ENCODE measurements at places on chromosomes 7 and 10.

DNA sequence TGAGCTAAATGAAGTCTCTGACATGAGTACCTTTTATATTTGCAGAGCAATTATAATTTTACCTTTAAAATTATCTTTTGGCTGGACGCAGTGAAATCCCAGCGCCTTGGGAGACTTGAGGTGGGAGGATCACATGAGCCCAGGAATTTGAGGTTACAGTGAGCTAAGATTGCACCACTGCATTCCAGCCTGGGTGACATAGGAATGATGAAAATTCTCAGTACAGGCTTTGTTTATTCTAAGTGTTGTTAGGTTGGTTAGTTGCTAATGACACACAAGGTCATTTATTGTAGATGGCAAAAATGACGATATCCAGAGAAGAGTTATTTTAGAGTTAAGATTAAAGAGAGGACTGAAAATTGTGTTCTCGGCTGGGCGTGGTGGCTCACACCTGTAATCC is 87.6 kb downstream of the XRCC2 start:
- DNase-seq, result no peak

DNA sequence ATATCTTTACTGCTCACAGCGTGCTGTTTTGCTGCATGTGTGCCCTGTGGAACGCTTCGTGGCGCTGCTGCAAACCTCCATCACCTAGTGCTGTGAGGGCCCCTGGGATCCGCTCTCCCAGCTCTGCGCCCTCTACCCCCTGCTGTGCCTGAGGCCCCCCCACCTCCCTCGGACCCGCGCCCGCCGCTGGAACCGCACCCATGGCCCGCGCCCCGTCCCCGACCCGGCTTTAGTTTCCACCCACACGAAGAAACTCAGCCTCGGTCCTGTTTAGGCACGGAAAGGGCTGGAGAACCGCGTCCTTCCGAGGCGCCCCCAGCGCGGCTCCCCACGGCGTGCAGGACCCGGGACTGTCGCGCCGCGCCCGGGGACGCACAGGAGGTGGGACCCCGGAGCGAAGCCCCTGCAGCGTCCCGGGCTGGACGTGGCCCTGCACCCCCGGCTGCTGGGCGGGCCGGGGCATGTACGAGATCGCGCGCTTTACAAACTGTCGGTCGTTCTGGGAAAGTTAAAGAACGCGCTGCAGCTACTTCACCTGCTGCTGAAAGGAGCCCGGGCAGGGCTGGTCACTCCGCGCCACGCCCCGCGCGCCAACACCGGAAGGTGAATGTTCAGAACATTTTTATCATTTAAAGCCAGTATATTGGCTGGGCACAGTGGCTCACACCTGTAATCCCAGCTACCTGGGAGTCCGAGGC is 54.3 kb downstream of the BMS1 start:
- no peak for DNase-seq

DNA sequence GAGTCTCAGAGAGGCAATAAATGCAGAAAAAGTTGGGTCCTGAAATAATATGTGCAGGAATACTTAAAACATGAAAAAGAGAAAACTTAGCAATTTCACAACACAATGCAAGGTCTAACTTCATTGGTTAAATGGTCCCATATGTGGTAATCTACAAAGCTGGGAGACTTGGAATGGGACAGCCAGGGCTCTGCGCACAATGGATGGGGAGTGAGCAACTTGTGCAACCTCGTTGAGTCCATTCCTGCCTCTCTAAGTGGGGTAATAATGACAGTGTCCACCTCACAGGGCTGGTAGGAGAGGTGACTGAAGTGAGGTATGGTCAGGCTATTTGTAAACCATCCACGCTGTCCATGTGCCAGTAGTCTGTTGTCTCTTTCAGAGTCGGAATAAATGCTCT is 11.8 kb upstream of the EMX2 start:
- no peak for DNase-seq

DNA sequence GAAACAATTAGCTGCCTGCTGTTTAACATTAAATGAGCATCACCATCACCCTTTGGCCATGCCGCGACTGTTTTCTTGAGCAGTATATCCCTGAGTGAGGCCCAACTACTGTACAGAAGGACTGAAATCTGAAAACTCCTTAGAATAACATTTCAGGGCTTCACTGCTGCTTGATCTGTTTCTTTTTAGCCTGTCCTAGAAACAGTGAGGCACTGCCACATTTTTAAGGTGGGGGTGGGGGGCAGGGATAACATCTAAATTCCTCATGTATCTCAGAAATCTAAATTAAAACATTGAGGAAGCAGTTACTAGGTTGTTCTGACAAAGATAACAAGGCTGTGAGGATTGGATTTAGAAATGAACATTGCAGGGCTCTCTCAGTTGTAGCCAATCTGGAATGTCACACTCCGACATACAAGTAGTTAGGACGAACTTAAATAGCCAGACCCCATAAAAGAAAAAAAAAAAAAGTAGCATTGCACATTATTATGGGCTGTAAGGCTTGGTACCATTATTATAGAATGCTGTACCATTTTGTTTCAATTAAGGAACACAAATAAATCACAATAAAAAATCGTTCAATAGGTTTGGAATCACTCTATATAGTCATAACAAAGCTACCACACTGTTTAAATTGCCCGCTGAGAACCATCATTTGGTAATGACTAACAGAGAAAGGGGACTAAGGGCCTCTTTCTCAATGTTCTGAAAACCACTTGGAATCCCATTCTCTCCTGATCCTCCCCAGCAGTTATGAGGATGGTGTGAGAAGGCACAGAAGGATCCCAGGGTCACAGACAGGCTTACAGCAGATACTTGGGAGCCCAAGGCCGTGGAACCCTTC is 256.1 kb downstream of the INHBA start:
- DNase-seq, result no peak

GRCh38 chr7:32043688-32044087 is 26.5 kb downstream of the PDE1C start:
- no peak for DNase-seq

GRCh38 chr10:97744405-97745035 is 7.6 kb downstream of the ZFYVE27 start:
- DNase-seq, result no peak

- DNase-seq, result no peak
Observed at GRCh38 chr10:16393271-16393858, 43.4 kb upstream of the PTER start.

GRCh38 chr7:16061630-16062029 is 359.7 kb downstream of the CRPPA start:
- DNase-seq, result no peak

DNA sequence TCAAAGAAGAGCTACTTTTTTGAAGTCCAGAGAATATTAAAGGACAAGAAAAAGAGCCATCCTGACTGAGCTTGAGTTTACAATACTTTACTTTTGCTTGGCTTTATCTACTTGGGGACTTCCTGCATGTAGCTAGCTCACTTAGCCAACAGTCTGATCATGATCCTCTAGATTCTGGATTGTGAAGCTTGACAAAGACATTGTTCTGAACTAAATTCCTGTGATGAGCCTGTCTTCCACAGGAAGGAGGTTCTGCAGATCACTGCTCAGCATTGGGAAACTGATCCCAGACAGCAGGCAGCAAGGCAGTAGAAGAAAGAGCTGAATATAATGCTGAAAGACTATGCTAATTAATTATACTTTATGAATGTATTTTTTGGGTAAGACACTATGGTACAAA is 296.4 kb downstream of the DGKB start:
- DNase-seq, result no peak

GRCh38 chr10:98217801-98218200 is 50.2 kb downstream of the LOXL4 start:
- DNase-seq, result no peak

DNA sequence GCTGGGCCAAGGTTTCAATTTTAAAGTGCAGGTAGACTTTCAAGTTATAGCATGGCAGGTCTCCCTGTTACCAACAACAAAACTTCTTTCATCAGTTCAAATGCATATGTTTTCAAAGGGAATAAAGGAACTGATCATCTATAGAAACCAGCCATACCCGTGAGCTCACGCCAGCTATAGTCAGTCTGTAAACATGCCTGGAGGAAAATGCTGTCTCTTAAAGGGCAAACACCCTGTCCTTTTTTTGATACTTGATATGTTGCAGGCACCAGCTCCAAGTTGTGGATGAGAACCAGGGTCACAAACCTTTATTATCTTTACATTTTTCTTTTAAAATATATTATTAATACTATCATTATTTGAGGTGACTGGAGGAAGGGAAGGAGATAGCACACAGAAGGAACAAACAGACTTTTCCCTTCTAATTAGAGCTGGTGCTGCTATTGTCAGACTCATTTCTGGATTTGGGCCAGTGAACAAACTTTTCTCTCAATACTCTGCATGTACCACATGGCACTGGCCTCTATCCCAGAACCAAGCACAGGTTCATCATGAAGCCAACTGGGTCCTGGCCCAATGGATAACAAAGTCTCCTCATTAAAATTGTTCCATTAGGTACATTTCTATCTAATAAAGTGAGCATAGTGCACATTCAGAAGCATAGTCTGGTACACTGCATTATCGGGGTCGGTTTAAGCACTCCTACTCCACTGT is 1102.4 kb downstream of the SORCS3 start:
- DNase-seq, result no peak

DNA sequence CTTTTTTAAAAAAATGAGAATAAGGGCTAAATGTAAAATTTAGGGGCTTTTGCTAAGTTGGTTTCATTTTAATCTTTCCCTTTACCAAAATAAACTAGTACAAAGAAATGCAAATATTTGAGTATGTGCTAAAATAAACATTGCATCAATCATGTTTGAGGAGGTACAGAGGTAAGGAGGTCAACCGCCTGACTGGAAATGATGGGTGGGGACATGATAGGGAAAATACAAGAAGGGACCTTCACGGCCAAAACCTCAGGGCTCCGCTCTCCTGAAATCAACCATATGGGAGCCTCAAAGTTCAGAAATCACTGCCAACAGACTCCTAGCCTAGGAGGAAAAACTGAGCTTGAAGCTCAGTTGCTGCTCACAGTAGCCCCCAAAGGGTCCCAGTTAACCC is 207.6 kb downstream of the AHR start:
- DNase-seq, result no peak

DNA sequence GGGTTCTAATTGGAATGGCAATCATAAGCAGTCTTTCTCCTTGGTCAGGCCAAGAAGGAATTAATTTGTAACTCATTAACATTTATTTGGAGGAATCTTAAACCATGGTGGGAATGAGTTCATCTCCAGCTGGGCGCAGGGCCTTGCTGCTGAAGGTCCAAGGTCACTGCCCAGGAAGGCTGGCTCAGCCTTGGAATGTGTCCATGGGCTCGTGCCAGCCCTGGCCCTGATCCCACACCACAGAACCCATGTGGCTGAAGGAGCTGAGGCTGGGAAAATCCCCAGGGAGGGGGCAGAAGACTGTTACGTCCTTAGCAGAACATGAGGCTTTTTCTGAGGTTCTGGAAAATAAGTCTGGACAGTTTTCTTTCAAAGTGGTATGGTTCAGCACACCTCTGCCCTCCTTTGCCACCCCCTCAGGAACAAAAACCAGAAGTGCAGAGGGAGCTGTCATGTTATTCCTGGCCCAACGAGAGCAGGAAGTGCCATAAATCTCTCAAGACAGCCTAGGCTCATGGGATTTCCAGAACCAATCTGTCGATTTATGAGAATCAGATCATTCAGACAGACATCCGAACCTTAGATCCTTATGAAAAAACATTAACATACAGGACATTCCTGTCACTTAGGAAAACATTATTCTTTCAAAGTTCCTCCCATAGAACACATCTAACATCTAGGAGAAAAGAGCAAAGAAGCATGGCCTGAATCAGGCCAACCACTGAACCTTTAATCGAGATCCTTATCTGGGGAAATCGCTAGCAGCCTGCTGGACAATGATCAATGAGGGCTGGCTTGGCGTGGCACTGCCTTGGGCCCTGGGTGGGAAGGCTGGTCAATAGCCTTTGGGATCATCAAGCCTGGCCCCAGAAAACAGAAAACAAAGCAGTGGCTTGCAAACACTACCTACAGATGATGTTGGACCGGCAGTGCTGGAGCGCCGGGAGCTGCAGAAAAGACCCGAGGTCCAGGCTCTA is 134.3 kb downstream of the TAX1BP1 start:
- no peak for DNase-seq

DNA sequence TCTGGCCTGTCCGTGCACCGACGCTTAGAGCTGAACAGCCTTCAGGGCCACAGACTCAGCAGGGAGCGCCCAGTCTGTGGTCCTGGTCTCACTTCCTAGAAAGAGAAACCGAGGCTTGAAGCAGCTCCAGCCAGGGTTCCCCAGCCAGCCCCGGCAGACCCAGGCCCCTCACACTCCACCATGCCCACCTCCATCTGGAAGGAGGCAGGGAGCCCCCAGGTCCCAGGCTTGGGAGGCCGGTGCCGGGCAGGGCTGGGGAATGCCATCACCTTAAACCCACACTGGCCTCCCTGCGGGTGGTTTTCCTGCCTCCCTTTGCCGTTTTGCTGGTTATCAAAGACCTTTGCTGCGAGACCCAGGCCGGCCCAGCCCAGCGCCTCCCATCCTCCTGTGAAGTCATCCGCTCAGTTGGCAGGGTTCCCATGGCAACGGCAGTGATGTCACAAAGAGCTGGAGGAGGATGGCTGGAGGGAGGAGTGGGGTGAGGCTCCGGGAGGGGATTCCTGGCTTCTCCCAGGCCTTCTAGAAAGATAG is 24.0 kb downstream of the ELFN1 start:
- DNase-seq, result no peak

DNA sequence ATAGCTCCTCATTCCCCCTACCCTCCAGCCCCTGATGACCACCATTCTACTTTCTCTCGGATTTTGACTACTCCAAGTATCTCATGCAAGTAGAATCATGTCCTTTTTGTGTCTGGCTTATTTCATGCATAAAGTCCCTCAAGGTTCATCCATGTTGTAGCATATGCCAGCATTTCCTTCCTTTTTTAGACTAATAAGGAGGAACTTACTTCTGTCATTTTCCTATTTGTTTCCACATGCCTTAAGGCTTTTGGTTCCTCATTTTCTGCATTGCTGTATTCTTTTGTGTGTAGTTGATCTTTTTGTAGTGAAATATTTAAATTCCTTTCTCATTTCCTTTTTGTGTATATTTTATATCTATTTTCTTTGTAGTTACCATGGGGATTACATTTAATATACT is 376.9 kb downstream of the CALN1 start:
- DNase-seq, result no peak

GRCh38 chr7:31107106-31108090 is 55.3 kb downstream of the ADCYAP1R1 start:
- DNase-seq, result no peak

DNA sequence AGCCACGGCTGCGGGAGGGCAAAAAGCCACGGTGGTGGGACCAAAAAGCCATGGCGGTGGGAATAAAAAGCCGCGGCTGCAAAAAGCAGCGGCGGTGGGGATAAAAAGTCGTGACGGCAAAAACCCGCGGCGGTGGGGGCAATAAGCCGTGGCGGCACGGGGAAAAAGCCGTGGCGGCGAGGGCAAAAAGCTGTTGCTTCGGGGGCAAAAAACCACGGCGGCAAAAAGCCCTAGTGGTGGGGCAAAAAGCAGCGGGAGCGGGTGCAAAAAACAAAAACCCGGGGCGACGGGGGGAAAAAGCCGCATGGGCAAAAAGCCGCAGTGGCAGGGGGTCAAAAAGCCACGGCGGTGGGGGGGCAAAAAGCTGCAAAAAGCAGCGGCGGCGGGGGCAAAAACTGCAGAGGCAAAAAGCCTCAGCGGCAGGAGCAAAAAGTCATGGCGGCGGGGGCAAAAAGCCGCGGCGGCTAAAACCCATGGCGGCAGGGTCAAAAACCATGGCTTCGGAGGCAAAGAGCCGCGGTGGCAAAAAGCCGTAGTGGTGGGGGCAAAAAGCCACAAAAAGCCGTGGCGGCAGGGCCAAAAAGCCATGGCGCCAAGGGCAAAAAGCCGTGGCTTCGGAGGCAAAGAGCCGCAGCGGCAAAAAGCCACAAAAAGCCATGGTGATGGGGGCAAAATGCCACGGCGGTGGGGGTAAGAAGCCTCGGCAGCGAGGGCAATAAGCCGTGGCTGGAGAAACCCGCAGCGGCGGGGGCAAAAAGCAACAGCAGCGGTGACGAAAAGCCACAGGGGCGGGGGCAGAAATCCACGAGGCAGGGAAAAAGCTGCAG is 525.8 kb downstream of the ZNF33B start:
- DNase-seq, result no peak
